Germinal center (tissue), 1 donor: ENCODE measurements at places on chromosomes 3 and 15.

DNA sequence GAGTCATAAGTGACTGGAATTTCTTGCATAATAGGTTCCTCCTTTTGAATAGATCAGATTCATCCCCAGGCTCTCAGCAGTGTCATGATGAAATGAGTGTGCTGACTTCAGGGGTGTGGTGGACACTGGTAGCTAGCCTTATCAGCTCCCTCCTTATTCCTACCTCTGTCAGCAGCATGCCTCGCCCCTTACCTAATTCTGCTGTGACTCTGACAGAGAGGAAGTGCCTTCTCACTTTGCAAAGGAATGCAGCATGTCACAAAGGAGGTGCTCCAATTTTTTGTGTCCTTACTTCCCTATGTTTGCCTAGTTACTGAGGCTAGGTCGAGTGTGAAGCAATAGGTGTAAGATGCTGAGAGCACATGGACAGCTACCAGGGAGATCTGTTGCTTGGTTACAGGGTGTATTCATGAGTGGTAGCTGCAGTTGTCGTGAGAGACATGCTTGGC is 90.6 kb downstream of the TNFAIP8L3 start:
- DNase-seq = no peak

- no peak for DNase-seq
Observed at GRCh38 chr3:156762631-156763185, 63.4 kb upstream of the LEKR1 start.

GRCh38 chr3:139121513-139122220 is 77.0 kb upstream of the PRR23C start:
- DNase-seq = no peak

DNA sequence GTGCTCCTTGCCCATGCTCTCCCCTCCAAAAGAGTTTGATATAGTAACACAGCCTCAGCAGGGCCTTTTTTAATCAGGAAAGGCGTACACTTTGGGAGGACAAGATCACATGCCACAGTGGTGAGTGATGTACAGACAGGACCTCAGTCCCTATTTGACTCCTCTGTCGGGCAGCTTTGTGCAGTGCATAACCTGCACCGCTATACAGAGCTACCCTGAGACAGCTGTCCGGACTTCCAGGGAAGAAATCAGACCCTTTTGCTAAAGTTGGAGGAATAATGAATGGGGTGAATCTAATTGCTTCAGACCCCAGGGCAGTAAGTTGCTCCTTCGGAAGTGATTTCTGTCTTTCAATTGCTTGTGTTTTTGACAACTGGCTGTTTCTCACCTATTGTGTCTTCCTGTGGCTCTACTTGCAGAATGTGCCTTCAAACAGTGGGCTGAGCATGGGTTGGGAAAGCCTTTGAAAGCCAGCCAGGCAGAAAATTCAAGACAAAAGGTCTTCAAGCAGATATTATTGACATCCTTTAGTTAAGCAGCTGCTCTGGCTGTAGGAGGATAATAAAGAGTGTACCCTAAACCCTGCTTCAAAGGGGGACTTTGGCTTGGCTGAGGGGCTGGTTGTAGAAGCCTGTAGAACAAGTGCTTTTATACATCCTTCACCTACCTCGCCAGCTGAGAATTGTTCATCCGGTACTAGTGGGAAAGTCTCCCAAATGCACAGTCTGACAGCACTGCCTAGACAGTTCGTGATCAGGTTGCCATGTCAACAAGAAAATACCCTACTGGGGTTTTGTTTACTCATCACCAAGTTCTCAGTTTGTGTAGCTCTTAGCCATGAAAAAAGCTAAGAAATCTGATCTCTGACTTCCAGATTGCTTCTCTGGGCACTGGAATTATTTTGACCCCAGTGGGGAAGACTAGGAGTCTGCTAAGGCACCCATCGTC is 35.1 kb downstream of the SNTN start:
- DNase-seq = no peak

GRCh38 chr15:55522742-55523450 is 14.9 kb upstream of the DNAAF4 start:
- no peak for DNase-seq

GRCh38 chr3:89692601-89693000 is 585.2 kb downstream of the EPHA3 start:
- DNase-seq = no peak

DNA sequence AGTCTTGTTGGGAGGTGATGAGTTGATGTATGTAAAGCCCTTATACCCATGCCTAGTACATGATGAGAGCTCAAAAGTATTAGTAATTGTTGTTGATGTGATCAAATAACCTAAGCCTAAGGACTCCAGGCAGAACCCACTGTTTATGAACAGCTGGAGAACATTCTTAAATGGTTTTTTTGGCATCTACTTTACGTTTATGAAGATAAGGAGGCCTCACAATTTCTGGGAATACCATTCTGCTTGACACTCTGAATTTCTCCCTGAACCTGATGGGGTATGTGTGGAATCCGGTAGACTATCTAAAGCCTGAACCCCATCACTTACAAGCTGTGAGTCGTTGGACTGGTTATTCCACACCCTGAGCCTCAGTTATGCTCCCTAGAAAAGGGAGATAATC is 244.6 kb upstream of the WNT5A start:
- DNase-seq = no peak

DNA sequence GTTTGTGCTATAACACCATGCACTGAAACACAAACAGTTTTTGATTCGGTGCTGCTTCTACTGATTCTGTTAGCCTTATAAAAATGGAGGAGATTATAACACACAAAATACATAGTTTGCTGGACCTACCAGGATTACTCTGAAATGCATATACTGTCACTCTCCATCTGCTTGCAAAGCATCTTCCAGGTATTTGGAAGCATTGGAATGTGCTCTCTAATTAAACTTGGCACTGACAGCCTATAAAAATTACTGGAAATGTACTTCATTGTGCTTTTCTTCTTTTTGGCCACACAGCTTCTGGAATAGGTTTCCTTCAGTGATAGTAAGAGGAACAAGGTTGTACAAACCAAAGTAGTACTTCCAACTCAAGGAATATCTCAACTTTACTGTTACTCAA is 376.1 kb downstream of the UNC13C start:
- no peak for DNase-seq

DNA sequence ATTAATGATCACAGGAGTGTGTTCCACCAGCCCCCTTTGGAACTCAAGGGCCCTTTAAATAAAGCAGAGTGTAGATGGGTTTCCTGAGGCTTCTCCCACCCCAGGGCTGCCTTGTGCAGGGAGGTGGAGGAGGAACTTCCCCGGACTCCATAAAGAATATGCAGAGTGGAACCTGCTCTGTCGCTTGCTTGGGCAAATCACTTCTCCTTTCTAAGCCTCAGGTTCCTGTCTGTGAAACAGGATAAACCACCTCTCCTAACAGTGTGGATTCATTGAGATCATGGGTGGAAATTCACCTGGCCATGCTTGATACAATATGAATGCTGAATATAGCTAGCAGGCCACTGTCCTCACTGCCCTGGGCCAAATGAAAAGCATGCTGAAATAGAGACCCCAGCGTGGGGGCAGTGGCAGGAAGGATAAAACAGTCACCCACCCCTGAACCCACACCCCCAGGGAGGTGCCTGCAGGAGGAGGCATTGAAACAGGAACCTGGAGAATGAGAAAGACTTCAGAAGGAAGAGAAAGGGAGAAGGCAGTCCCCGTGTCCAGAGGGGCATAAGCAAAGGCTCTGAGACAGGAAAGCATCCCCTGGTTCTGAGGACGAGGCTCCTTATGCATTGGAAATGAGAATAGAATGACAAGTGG is 41.1 kb upstream of the CHRNB4 start:
- no peak for DNase-seq

DNA sequence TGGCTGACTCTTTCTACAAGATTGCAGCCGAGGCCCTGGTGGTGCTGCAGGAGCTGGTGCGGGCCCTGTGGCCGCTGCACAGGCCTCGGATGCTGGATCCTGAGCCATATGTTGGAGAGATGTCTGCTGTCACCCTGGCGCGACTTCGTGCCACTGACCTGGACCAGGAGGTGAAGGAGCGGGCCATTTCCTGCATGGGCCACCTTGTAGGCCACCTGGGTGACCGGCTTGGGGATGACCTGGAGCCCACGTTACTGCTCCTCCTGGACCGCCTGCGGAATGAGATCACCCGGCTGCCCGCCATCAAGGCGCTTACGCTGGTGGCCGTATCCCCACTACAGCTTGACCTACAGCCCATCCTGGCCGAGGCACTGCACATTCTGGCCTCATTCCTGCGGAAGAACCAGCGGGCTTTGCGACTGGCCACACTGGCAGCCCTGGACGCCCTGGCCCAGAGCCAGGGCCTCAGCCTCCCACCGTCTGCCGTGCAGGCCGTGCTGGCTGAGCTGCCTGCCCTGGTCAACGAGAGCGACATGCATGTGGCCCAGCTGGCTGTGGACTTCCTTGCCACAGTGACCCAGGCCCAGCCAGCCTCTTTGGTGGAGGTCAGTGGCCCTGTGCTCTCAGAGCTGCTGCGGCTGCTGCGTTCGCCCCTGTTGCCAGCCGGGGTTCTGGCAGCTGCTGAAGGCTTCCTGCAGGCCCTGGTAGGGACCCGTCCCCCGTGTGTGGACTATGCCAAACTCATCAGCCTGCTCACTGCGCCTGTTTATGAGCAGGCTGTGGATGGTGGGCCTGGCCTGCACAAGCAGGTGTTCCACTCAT is 20.3 kb downstream of the CAND2 start:
- no peak for DNase-seq

- no peak for DNase-seq
Observed at GRCh38 chr15:72237029-72237852, 6.3 kb upstream of the PKM start.

DNA sequence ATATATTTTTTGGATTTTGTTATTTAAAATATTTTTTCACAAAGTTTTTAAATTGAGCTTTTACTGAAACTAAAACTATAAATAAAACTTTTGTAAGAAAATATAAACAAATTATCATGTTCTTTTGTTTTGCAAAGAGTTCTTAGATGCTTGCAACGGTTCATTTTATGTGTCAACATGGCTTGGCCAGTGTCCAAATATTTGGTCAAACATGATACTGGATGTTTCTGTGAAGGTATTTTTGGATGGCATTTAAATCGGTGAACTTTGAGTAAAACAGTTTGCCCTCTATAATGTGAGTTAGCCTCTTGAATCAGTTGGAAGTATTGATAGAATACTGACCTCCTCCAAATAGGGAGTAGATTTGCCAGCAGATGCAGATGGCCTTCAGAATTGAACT is 612.6 kb upstream of the NECTIN3 start:
- DNase-seq = no peak

- peak; percentile 47 for DNase-seq
Observed at GRCh38 chr3:186342197-186342596, 19.8 kb downstream of the DGKG start.

DNA sequence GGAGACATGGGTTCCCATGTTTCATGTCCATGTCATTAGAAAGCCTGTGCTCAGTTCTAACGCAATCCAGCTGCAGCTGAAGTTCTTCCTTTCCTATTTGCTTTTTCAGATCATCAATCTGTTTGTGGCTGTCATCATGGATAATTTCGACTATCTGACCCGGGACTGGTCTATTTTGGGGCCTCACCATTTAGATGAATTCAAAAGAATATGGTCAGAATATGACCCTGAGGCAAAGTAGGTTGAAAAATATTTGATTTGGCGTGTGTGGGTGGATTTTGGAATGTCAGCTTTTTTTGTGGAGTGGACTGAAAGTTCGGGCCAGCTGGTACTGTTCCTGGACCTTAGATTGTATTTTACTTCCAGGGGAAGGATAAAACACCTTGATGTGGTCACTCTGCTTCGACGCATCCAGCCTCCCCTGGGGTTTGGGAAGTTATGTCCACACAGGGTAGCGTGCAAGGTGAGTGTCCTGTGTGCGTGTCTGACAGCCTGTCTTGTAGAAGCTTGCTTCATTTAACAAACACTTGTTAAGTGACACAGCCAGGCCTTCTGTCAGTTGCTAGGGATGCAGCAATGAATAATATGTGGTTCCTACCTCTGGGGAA is 69.6 kb downstream of the CHDH start:
- DNase-seq = no peak

DNA sequence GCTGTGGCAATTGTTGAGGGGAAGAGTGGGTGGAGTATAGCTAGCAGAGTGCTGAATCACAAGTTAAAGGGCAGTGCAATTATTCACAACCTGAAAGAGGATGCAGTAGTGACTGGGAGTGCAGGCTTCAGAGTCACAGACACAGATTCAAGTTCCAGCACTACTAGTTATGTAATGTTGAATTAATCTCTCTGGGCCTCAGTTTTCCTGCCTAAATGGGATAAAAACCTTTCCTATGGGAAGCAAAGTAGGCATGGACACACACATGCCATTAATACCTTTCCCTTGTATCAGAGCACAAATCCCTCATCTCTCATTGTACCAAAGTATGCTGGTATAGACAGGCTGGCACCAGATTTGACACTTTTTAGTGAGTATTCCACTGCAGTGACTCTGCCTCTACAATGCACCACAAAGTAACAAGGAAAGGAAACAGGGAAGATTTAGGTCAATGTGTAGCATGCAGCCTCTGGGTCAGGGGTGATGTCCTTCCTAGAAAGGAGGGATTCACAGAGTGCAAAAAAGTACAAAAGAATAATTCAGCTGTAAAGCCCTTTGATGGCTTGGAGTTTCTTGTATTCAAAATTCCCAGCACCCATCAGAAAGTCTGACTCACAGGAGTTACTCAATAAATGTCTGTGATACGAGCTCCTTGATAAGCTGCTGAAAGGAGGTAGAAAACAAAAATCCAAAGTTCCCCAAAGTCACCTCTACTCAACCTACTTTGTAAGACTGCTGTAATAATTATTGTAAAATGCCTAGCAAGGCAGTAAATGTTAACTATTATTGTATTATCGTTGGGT is 507.5 kb upstream of the TGFBR2 start:
- no peak for DNase-seq

DNA sequence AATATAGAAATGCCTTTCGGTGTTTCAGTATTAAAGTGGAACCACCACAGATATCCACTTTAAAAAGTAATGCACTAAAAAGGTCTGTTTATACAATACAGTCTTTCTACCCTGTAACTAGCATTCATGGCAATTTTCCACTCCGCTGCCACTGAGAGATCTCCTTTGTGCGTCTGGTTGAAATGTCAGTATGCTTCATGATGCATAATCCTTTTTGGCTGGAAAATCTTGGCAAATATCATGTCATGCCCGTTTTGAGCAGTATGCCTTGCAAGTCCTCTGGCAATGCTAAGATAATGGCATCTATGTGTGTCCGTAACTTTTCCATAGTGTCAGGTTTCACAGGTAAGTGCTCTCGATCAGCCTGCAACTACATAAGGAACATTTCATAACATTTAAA is 30.8 kb upstream of the ARF4 start:
- DNase-seq = no peak

DNA sequence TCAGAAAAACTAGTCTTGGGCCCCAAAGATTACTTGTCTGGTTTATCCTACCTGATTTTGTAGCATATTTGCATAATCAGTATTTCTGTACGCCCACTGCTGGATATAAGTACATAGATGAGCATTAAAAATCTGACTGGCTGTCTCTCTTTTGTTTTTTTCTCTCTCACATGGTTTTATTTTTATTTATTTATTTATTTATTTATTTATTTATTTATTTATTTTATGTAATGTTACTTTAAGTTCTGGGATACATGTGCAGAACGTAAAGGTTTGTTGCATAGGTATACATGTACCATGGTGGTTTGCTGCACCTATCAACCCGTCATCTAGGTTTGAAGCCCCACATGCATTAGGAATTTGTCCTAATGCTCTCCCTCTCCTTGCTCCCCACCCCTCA is 31.9 kb downstream of the C2CD4B start:
- DNase-seq = no peak

GRCh38 chr3:155554777-155555451 is 190.0 kb downstream of the PLCH1 start:
- no peak for DNase-seq
